ENCODE measurements at places on chromosomes 6 and 20.

GRCh38 chr20:19815553-19815991 is 57.5 kb downstream of the RIN2 start:
- DNase-seq, result peak; percentile 72

GRCh38 chr20:37238426-37238825 is 23.2 kb downstream of the GHRH start:
- no peak for DNase-seq

- no peak for DNase-seq
These were observed 32.0 kb downstream of the QKI start for GRCh38 chr6:163446549-163446948.

GRCh38 chr20:47705497-47705856 is 79.8 kb downstream of the SULF2 start:
- peak; percentile 19 for DNase-seq

DNA sequence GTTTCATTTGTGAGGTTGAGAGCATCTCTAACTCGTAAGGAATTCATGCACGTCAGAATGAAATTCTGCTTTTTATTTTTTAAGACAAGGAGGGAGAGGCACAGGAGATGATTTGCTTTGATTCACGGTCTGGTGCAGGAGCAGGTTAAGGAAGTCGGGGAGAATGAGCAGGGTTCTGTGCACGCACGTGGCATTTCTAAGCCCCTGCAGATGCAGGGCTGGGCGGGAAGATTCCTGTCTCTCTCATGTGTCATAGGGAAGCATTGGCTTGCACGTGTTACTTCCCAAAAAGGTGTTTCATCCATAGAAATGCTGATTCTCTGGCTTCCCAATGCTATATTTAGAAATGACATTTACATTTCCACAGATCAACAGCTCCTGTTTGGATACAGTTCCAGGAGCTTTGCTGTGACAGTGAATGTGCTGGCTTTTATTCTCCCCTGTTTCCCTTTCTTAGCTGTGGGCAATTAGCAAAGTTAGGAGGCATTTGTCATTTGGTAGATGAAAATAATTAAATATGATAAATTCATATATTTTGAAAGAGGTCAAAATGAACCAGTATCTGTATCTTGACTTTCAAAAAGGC is 119.7 kb upstream of the ZFP64 start:
- no peak for DNase-seq

- no peak for DNase-seq
These were observed 193.0 kb upstream of the KCNK16 start for GRCh38 chr6:39515471-39515870.

GRCh38 chr6:162525181-162525580 is 202.4 kb downstream of the PRKN start:
- DNase-seq, result no peak

DNA sequence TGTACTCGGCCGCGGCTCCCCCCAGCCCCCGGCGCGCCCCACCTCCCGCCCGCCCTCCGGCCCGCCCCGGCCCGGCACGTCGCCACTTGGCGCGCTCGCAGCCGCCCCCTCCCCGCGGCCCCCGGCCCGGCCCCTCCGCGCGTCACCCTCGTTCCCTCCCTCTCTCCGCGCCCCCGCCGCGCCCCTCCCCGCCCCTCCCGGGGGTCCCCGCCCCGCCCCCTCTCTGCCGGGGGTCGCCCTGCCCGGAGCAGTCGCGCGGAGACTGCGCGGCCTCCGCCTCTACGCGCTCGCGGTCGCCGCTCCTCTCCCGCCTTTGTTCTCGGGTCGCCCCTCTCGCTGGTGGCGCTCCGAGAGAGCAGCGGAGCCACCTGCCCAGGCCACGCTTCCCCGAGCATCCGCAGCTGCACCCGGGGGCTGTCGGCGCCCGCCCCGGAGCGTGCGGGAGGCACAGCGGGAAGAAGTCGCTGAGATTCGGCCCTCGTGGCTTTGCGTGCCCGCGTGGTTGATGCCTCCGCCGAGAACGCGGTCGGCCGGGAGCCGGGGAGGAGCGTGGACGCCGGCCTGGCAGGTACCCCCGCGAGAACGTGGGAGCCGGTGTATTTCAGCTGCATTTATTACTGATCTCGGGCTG is at the start of gene PHF10:
PHF10 (minus strand) TSS at position 7 of the 631 bp plus-strand sequence. CDS start 569 bp downstream, outside the sequence.
- peak; percentile 28 for DNase-seq

GRCh38 chr6:15672291-15672690 is 9.5 kb upstream of the DTNBP1 start:
- peak; percentile 83 for DNase-seq

DNA sequence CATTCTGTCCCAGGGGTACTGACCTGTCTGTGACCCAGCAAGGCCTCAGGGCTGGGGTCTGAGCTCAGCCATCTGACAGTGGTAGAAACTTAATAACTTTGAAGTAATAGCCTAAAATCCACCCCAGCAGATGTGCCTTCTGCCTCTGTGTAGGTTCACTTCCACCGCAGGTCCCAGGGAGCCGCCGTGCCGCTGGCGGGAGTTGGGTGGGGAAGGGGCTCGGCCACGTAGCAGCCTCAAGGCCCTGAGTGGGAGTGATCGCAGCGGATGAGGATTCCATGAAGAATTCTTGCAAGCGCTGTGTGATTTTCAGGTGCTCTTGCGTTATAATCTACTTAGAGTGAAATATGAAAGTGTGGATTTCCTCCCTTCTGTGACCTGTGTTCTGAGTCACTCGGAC is 163.7 kb downstream of the DTNBP1 start:
- no peak for DNase-seq

- peak; percentile 22 for DNase-seq
These were observed 44.7 kb downstream of the VAPB start for GRCh38 chr20:58433759-58434158.

DNA sequence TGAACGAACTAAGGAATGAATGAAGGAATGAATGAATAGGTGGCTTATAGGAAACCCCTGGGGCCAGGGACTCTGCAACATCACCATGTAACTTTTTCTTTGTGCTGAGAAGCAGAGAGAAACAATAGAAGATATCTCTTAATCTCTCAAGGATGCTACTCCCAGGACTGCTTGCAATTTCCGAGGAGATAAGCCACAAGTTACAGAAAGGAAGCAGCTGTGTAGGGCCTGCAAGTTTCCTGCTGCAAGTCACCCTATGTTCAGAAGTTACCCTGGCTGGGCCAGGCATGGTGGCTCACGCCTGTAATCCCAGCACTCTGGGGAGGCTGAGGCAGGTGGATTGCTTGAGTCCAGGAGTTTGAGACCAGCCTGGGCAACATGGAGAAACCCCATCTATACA is 7.3 kb upstream of the MAVS start:
- no peak for DNase-seq

- no peak for DNase-seq
These were observed 196.8 kb upstream of the NRSN1 start for GRCh38 chr6:23929201-23929600.

DNA sequence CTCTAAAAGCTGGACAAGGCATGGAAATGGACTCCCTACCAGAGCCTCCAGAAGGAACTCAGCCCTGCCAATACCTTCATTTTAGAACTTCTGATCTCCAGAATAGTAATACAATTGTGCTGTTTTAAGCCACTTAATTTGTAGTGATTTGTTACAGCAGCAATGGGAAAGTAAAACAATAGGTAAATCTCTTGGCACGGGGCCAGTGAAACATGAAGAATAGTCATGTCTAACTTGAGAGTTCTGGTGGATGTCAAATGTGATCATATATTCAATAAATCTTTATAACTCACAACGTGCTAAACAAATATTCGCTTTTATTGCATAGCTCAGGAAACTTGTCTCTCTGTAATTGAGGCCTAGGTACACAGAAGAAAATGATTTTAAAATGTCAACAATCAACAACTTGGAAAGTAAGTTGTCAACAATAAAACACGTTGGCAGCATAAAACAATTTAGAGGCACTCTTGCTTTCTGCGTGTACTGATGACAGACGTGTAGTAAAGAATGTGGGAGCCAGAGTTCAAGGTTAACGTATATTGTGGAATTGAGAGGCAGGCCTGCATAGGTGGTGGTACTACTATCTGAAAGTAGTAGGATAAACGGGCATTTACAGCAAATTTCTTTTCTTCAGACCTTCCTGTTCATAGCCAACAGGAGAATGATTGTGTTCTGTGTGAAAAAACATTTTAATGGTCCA is 140.5 kb upstream of the OPRM1 start:
- DNase-seq, result no peak

DNA sequence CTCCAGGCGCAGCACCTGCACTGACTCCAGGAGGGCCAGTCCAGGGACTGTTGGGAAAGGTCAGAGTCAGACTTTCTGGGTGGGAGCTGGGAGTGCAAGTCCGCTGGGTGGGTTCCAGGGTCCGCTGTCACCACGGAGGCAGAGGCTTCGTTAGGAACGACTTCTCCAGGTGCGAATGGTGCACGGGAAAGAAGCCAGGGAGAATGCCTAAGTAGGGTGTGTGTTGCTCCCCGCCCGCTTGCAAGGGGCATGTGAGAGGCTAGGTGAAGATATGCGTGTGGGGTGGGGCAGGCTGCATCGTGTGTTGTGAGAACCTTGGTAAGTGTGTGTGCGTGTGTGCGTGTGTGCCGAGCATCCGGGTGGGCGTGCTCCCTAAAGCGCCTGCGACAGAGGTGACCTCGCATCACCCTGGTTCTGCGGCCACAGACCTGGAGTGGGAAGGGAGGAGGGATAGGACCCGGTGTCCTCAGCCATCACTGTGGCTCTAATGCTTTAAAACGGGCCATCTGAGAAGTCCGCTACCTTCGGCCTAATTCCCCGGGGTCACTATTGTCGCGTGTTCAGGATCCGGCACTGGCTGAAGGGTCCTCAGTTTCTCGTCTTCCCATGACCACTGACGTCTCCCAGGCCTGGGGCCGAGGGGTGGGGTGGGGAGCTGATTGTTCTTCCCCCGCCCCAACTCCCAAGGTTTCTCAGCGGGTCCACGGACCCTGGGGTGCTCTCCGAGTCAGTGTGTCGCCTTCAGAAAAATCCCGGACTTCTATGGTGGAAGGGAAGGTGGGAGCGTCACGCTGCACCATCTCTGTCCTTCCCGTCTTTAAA is 6.1 kb downstream of the SLC32A1 start:
- DNase-seq, result no peak

GRCh38 chr6:97123652-97124051 is 159.4 kb downstream of the MMS22L start:
- DNase-seq, result no peak

- DNase-seq, result no peak
These were observed 92.7 kb upstream of the BMP2 start for GRCh38 chr20:6674831-6675230.
